ENCODE measurements at places on chromosomes 4 and X.

DNA sequence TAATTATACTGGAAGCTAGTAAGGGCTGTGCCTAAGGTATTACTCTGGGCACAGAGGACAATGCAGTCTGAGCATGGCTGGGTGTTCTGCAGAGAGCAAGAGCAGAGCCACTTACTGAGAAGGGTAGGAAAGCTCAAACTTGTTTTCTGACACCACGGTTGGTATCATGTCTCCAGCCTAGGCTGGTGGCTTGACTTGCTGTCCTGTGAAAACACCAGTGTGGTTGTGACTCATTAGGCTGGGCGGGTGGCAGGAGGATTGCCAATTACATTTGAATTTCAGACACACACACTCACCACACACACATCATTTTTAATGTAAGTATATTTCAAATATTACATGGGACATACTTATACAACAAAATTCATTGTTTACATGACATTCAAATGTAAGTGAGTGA is 19.7 kb upstream of the MTM1 start:
- no peak for DNase-seq

DNA sequence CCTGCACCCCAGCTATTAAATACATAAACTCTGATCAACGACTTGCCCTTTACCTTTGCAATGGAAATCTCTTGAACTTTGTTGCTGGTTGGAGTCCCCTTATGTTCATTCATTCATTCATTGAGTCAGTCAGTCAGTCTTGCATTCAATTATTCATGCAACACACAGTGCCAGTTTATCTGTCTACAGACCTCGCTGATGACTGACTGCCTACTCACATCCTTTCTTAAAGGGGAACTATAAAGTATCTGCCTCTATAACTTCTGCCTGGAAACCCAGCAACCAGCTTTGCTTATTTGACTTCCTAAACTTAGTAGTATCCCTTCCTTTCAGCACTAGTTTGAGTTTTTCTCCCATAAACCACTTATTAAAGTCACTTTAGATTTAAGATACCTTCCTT is 620.8 kb upstream of the ADGRL3 start:
- DNase-seq, result no peak

DNA sequence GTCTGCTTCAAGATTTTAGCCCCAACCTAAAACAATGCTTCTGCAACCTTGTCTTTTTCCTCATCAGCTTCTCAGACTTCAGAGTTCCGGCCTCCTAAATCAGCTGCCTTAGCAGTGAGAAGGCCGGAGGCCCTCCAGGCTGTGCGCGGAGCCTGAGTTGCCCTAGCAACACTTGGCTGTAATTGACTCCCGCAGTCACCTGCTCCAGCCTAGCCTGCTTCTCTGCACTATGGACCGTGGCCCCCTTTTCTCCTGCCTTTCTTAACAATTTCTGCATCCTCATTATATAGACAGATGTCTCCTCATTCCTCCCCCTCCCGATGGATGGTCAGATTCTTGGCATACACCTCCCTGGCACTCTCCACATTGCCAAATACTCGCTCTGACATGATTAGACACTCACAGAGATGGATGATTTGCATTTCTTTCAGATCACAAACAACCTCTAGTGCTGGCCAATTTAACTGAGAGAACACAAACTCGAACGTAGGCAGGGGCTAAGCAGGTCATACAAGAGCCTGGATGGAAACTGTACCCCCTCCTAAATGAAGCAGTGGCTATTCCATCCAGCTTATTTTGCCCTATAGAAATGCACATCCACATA is 9.5 kb upstream of the HUWE1 start:
- DNase-seq, result no peak

- DNase-seq, result no peak
Measured at GRCh38 chr4:682490-683172, 6.3 kb downstream of the SLC49A3 start.

GRCh38 chrX:53997724-53998123 is 46.5 kb downstream of the PHF8 start:
- DNase-seq, result no peak

GRCh38 chr4:4461850-4462249 is 74.9 kb downstream of the NSG1 start:
- no peak for DNase-seq

GRCh38 chrX:77433001-77433400 is 14.2 kb upstream of the FGF16 start:
- no peak for DNase-seq

GRCh38 chr4:161486461-161486860 is 677.3 kb downstream of the FSTL5 start:
- DNase-seq, result no peak

GRCh38 chr4:99088023-99088449 is 552 bp downstream of the ADH5 start:
- no peak for DNase-seq

- no peak for DNase-seq
Measured at GRCh38 chr4:82721819-82722423, 76.7 kb downstream of the SCD5 start.

- DNase-seq, result no peak
Measured at GRCh38 chr4:6278801-6279197, 9.1 kb downstream of the WFS1 start.

DNA sequence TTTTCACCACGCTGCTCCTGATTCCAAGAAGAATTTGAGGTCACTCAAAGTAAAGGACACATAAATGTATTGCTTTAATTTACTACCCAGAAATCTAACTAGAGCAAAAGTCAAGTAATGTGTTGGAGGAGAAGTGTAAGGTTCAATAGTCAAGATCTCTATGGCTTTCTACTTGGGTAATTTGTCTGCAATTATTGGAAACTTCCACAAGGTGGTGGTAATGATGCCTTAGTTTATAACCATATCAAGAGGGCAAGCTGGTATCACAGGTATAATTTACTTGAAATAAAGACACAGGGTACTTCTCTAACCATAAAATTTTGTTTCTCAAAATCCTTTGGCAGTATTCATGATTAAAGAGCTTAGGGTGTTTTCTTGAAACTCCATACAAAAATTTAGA is 10.2 kb upstream of the GRIA3 start:
- DNase-seq, result no peak

DNA sequence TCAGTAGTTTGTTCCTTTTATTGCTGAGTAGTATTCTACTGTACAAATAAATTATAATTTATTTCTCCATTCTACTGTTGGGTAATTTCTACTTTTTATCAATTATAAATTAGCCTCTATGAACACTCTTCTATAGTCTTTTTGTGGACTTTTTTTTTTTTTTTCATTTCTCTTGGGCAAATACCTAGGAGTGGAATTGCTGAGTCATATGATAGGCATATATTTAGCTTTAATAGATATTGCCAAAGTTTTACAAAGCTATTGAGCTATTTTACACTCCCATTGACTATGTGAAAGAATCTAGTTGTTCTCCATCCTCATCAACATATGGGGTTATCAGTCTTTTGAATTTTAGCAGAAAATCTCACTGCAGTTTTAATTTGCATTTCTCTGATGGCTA is 12.6 kb downstream of the NYX start:
- no peak for DNase-seq

GRCh38 chr4:2837904-2838496 is 5.6 kb upstream of the ADD1 start:
- peak; percentile 48 for DNase-seq

DNA sequence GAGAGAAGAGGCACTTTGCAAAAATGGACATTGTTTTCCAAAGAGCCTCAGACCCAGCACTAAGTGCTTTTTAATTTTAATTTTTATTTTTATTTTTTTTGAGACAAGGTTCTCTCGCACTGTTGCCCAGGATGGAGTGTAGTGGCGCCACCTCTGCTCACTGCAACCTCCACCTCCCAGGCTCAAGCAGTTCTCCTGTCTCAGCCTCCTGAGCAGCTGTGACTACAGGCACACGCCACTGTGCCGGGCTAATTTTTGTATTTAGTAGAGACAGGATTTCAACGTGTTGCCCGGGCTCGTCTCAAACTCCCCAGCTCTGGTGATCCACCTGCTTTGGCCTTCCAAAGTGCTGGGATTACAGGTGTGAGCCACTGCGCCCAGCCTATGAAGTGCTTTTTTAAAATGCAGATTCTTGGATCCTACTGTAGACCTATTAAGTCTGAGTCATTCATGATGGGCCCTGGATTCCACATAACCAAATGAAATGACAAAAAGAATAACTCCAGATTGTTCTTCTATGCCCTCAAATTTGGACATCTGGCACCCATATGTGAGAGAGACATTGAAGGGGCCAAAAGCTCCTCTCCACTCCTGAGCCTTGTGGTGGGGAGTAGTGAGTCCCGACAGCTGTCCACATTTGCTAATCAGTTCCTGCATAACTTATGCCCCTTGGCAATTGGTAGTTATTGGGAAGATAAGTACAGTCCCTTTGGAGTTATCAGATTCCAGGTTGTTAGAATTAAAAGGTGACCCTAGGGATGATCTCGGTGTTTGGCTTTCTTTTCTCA is 3.6 kb downstream of the NOCT start:
- DNase-seq, result no peak

GRCh38 chrX:153525451-153525850 is 8.0 kb downstream of the ATP2B3 start:
- no peak for DNase-seq

DNA sequence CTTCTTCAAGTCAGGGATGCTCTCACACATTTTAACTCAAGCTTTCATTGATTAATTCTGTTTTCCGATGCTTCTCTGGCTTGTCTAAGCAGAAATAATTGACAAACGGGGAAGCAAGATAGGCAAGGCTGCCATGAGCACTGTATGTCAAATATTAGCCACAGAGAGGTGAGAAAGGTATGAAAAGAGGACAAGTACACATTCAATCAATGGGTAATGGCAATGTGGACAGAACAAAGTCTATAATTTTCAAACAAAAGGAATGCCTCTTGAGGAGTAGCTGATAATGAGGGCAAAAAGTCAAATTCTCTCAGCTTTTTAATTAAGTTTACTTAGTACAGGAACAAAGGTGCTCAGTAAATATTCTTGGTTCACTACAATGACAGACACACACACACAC is 19.6 kb downstream of the COX7B2 start:
- DNase-seq, result no peak

GRCh38 chr4:39732728-39733127 is 34.8 kb downstream of the UBE2K start:
- DNase-seq, result no peak

DNA sequence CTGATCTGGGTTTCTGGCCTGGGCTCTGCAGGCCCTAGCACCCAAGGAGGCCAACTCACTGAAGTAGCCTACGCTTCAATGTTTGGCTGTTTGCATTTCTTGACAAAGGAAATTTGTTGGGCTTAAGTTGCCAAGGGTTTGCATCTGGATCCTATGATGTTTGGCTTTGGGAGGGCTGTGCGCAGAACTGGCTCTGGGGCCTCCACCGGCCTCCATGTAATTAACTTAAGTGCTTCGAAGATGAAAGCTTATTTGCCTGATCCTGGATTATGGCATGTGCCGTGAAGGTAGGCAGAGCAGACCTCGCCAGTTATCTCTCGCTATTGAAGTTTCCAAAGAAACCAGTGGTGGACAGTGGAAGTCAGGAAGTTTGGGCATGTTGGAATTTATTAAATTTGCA is 124.3 kb upstream of the STX18 start:
- DNase-seq, result no peak

GRCh38 chr4:186297013-186297645 is 31.1 kb downstream of the F11 start:
- DNase-seq, result no peak

DNA sequence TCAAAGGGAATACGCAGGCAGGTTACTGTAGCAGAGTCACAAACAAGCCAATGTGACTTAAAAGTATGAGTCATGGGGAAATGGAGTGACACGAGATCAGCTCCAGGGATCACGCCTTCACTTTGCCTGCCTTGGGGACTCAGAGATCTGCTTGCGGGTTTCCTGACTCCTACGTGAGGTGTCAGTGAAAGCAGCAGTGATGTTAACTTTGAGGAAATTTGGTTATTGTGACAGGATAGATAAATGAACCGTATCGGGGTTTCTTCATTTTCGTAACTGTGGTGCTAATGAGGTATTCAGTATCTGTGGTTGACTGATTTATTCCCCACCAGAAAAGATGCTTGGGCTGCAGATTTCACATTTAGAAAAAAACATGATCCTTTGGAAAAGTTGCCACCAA is 383.3 kb upstream of the ZFP42 start:
- no peak for DNase-seq

DNA sequence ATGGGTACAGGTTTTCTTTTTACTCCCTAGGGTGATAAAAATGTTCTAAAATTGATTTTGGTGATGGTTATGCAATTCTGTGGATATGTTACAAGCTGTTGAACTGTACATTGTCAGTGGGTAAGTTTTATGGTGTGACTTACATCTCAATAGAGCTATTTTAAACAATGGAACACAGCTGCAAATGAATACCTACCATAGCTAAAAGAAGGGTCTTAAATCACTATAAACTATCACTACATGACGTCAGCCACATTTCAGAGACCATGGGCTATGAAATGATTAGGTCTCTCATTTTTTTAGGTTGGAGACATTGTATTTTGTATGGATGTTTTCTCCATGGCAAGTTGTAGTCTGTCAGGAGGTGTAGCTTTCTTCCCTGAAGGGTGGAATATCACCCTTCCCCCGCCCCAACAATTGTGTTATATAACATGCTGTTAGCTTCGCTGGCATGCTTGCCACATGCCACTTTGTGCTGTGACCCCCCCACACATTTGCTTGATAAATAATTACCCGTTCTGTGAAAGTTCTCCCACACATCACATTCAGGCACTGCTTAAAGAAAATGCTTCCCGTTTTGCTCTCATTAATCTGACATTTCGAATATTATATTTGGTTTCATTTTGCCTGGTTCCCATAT is 159.7 kb downstream of the ARHGAP10 start:
- no peak for DNase-seq

- no peak for DNase-seq
Measured at GRCh38 chr4:83810428-83810827, 274.5 kb downstream of the GPAT3 start.
